Tibial nerve (tissue), 4 donors: ENCODE measurements at places on chromosomes 1 and 21.

- no peak for DNase-seq
Measured at GRCh38 chr1:183769956-183770815, 34.7 kb upstream of the RGL1 start.

GRCh38 chr1:31793586-31794285 lies 22.1 kb downstream of the SPOCD1 start:
- no peak for DNase-seq

GRCh38 chr21:26842300-26842699 lies 2.9 kb downstream of the ADAMTS1 start:
- DNase-seq, result no peak

DNA sequence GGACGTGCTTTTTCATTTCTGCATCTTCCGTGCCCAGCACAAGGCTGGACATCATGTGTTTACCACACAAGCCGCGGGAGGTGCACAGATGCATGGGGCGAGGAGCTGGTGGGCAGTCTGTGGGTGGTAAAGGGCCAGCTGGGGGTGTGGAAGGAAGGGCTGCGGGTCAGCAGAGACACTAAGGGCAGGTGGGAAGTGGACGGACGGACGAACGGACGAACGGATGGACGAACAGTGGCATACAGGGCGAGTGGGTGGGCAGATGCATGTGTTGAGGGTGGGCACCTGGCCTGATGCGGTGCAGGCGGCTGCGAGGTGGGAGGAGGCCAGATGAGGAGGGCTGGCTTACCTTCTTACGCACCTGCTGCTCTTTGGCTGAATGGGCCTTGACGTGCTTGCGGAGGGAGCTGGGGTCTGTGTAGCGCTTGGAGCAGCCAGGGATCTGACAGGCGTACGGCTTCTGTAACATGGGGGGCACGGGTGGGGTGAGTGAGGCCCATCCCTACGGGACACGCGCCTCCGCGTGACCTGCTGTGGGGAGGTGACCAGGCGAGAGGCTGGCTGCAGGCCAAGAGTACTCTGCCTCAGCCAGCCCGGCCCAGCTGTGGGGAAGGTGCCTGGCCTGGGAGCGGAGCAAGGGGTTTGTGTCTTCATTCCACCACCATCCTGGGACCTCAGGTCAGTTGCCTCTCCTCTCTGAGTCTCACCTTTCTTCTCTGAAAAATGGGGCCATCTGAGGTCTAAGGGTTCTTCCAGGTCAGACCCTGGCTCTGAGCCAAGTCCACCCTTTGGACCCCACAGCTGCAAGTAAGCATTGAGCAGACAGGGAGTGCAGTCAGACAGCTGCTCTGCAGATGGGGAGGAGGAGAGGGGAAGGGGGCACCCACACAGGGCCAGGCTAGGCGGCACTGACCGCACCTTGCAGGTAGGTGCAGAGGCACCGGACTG lies 65.5 kb downstream of the DMRTB1 start:
- no peak for DNase-seq

GRCh38 chr1:25647863-25648262 lies 31.3 kb downstream of the MAN1C1 start:
- no peak for DNase-seq

DNA sequence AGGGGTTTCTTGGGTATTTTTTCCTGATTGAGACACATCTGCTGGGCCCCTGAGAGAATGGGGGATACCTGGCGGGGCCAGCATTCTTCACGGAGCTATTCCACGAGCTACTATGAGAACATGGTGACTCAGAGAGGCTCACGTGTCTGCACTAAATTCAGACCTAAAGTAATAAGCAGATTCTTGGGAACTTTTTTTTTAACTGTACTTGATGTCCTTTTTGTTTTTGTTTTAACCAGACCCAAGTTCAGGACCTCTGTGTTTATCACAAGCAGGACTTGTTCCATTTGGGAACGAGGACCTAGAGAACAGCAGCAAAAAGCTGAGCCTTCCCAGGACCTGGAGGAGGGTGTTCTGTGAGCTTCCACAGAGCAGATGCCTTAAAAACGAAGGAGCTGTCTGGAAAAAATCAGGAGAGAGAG lies 44.0 kb downstream of the EVA1C start:
- no peak for DNase-seq

DNA sequence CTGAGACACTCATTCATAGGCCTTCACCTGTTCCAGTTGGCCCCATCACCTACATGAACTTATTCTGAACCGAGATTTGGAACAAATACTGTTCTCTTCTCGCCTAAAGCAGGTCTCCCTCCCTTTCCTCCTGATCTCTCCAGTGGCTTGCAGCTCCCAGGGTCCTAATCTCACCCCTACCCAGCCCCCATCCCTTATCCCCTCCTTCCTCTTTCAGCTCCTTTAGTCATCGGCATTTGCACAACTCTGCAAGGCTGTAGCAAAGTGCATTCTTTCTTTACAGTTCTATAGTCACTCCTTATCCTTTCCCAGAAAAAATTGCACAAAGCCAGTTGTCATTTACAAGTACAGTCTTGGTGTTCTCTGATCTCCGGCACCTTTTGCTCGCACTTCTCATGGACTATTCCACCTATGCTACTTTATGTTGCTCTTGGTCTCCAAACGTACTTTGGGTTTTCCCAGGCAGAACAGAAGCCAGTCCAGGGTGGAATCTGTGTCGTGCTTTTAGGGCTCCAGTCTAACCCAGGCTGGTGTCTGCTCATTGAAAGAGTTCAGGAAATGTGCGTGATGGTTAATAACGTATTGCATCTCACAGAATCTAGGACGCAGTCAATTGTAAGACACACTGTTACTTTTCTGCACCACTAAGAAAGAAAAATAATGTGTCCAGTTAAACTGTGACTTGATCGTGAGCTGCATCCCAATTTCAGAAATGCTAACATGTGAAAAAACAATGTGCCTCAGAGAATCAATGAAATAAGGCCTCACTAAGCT lies 965 bp downstream of the ABCA4 start:
- no peak for DNase-seq

DNA sequence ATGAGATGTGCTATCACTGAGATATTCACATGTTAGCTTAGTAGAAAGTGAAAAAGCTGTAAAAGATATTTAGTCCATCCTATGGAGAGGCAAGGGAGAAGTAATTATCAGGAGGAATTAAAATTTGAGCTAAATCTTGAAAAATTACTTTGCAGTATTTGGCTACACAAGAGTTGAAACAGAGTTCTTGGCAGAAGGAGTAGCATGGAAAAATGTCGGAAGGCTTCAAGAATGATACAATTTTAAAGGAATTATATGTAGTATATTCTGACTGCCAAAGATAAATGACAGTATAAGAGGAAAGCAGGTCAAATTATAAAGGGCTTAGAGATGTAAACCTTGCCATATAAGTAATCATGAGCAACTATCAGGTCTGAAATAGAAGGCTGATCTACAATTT lies 518.9 kb downstream of the BRINP3 start:
- no peak for DNase-seq

GRCh38 chr21:23445307-23445706 lies 2162.0 kb downstream of the MRPL39 start:
- no peak for DNase-seq

DNA sequence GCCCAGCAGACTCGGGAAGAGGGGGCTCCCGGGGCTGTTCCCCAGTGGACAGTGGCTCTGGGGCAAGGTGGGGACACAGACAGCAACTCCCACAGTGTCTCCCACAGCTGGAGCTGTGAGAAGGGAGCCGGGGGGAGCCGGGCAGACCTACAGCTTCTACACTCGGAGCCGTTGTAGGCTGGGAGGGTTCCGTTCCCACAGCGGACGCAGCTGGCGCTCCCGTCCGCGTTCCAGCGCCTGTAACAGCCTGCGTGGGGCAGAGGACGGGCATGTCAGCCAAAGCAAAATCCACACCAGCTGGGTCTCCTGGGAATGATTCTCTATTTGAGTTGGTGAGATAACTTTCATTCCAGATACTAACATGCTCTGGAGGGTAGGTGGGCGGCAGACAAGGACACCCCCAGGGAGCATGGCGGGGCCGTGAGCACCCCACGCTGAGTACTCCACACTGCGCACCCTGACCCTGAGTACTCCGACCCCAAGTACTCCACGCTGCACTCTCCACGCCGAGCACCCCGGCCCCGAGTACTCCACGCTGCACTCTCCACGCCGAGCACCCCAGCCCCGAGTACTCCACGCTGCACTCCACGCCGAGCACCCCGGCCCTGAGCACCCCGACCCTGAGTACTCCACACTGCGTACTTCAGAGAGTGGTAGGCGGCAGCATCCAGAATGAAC lies 13.4 kb upstream of the RNF223 start:
- no peak for DNase-seq

DNA sequence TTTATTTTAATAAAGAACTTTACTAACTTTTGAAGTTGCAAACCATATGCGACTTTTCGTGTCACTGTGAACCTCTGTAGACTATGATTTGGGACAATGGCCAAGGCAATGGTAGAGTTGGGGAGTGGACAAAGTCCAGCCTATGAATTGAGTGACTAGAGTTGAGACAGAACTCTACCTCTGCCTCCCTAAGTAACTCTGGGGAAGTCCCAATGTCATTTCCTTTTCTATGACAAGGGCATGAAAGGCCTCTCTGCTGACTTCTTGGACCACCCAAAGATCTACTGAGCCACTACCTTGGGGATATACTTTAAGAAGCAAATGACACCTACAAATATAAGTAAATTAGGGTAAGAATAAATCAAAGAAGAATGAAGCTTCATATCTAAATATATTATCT lies 19.3 kb downstream of the BEND5 start:
- DNase-seq, result no peak

GRCh38 chr1:109771712-109772657 lies 8.3 kb upstream of the EPS8L3 start:
- DNase-seq, result no peak

GRCh38 chr21:26925636-26926035 lies 41.3 kb downstream of the ADAMTS5 start:
- DNase-seq, result no peak

DNA sequence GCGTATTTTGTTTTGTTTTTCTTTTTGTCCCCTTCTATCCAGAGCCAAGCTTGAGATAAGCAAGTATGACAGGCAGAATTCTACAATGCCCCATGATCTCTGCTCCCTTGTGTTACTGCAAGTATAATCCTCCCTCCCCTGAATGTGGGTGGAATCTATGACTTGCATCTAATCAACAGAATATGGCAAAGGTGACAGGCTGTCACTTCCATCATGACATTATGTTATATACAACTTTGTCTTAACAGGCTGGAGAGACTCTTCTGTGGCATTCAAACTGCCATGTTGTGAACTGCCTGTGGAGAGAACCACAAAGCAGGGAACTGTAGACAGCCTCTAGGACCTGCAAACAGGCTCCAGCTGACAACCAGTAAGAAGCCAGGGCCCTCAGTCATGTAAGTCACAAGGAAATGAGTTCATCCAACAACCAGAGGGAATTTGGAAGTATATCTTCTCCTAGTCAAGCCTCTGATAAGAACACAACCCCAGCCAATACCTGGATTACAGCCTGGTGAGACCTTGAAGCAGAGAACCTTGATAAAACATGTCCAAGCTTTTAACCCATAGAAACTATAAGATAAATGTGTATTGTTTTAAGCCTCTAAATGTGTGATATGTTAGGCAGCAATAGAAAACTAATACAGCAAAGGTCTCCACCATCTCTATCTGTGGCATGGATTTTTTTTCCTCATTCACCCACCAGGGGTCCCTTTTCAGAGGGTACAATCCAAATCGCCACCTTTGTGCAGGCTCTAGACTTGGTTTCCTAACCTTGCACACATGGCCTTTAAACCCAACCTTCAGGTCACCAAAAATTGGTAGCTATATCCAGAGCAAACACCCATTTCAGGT lies 5.7 kb upstream of the C1orf162 start:
- no peak for DNase-seq

DNA sequence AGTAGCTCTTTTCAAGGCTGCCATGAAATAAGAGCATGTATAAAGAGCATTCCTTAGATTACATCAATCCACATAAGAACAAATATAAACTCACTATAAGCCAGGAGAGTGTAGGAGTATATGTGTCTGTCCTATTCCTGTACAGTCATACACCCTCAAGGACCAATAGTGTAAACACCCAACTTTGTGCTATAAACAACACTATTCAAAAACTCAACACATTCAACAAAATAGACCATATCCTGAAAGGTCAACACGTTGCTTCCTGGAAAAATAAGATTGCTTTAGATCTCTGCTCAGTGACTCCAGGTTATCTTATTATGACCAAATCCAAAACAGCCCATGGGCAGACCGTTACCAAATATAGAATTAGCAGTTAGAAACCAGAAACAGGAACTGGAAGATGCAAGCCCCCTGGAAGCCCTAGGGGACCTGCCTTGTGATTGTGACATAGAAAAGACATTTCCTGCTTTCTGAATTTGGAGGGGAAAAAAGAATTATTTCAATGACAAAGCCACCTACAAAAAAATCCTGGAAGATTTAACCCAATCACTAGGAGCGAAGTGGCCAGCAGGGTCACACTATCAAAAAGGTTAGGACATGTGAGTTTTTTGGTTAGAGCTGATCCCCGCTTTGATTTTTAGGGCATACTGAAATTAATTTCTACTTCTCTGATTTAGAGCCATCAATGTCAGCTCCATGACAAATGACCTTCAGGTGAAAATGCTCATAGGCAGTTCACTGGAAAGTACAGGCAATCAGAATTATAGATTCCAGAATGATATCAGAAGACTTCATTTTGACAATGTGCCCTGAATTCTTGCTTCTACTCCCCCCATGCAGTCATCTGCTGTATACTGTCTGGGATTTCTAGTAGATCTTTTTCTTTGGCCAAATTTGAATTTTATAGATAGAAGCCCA lies 59.9 kb downstream of the LRRC8C start:
- no peak for DNase-seq

DNA sequence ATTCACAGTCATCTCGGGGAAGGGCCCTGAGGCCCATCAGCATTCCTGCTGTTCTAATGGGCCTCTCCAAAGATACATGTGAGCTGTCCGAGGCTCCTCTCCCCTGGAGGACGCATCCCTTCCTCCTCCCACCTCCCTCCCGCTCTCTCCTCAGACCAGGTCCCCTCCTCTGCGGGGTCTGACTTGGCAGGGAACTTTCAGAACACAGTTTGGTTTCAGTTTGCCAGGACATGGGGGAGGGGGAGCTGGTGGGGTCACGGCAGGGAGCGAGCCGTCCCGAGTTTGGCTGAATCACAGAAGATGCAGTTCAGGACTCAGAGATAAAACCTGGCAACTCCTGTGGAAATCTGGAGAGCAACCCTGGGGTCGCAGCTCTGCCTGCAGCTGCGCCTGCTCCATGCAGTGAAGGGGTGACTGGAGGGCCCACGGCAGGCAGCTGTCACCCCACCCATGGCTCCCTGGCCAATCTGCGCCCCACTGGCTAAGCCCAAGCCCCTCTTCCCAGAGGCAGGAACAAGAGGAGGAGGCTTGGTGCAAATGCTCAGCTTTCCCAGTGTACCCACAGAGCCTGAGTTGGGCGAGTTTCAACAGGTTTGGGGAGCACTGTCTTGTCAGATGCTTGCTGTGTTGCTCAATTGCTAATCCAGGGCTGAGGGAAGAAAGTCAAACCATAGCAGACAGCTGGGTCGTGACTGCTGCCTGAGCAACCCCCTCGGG lies 5.7 kb downstream of the WNT4 start:
- no peak for DNase-seq

GRCh38 chr1:64822621-64823020 lies 77.7 kb downstream of the RAVER2 start:
- no peak for DNase-seq

GRCh38 chr1:176983731-176984130 lies 180.8 kb downstream of the ASTN1 start:
- DNase-seq, result no peak

GRCh38 chr1:185463433-185463832 lies 146.4 kb upstream of the IVNS1ABP start:
- no peak for DNase-seq
